MCF 10A (cell line): ENCODE measurements at places on chromosomes 5 and 9. TPM values are rescaled to one million over a fixed set of nuclear protein-coding genes. Genes with fewer than 3 reads are reported as not detected.

DNA sequence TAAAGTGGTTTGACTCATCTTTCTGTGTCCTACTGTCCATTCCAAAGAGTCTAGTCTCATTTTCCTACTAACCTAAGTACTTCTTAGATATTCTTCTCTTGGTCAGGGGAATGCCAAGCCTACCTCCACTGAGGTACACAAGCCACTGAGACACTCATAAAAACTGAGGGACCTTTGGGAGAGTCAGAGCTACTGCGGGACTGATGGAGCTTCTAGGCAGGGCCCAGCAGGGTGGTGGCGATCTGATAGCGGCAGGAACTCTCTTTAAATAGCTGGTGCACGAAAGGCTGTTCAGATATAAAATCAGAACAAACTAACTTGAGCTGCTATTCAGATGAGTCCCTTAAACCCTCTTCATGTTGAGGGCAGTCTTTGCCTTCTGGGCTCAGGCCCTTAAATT lies 14.7 kb downstream of the NUP214 start:
- no peak for DNase-seq

DNA sequence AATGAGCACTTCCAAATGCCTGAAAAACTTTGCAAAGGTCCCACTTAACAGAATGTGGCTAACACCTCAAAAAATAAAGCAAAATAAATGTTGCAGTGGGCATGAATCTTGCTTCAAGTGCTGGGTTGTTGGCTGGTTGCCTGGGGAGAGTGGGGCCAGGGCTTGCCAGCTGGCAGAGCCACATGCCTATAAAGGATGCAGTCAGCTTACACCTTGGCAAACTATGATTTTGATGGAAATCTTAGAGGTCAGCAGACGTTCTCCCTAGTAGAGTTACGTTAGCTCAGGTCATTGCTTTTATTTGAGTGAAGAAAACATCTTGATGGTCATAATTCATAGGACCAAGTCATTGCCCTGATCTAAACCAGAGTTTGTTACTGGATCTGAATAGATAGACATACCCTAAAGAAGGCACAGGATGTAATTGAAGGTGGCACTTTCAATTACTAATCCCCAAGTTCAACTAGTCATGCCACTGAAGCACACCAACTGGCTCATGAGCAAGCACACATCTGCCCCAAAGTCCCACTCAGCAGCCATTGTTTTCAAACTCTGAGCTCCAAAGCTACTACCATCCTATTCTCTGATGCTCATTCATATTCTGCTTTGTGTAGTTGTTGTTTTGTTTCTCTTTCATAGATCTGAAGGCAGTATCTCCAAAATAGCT lies 51.2 kb upstream of the ZSWIM6 start:
- peak; percentile 85 for DNase-seq

GRCh38 chr5:138212828-138213160 lies 329 bp downstream of the CDC23 start:
- DNase-seq = no peak

- DNase-seq = no peak
Observed at GRCh38 chr5:15026944-15027343, 155.4 kb upstream of the ANKH start.

DNA sequence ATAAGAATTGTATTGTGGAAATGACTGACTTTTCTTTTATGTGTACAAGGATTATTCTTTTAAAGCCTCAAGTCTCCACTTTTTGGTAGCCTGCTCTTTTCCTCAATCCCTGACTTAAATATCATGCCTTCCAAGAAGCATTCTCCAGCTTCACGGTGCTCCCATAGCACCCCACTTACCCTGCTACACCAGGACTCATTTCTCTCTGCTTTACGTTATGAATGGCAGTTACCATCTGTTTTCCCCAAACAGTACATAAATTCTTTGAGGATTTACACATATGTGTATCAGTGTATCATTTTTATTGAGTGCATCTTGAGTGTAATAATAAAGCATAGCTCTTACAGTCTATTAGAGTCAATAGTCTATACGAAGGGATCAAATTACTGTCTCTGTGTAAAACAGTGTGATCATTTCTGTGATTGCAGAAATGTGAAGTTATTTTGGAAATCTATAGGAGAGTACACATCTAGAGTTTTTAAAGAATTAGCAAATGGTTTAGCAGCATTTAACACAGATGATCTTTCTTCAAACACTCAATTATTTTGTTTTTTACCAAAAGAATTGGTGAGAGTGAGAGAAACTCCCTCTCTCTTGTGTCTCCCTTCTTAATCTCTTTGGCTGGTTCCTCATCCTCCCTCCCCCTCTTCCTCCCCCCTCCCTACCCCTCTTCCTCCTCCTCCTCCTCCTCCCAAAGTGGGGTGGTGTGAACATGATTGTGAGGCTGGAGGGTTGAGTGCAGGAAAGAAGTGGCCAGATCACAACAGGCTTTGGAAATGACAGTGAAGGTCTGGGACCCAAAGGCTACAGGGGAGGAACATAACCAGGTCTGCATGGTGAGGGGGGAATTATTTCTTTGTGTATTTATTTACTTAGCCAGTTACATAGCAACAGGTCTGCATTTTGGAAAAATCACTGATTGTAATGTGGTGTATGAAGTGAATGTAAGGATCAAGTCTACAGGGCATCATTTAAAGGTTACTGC lies 27.6 kb upstream of the ECM2 start:
- no peak for DNase-seq

DNA sequence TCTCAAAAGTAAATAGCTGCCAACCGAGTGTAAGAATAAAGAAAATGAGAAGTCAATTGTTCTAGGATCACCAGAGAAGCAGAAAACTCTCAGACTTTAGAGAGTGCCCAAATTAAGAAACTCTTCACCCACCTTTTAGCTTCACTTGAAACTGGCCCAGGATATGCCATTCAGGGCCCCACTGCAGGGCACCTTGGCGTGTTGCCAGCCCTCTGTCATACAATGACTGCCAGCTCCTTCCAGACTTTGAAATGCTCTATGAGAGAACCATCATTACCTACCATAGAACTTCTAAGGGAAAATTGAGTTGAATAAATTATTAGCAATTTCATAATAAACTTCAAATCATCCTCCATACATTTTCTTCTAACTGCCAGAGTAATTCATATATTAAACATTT lies 240.5 kb downstream of the CETN3 start:
- no peak for DNase-seq

DNA sequence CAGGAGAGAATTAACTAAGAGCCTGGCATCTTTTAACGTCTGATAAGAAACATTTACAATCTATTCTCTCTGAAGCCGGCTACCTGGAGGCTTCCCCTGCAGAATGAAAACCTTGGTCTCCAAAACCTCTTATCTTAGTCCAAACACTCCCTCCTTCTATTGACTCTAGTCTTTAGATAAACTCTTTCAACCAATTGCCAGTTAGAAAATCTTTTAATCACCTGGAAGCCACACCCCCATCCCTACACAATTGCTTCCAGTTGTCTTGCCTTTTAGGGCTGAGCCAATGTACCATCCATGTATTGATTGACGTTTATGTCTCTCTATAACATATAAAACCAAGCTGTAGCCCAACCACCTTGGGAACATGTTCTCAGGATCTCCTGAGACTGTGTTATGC lies 1343.1 kb upstream of the C9orf72 start:
- no peak for DNase-seq

DNA sequence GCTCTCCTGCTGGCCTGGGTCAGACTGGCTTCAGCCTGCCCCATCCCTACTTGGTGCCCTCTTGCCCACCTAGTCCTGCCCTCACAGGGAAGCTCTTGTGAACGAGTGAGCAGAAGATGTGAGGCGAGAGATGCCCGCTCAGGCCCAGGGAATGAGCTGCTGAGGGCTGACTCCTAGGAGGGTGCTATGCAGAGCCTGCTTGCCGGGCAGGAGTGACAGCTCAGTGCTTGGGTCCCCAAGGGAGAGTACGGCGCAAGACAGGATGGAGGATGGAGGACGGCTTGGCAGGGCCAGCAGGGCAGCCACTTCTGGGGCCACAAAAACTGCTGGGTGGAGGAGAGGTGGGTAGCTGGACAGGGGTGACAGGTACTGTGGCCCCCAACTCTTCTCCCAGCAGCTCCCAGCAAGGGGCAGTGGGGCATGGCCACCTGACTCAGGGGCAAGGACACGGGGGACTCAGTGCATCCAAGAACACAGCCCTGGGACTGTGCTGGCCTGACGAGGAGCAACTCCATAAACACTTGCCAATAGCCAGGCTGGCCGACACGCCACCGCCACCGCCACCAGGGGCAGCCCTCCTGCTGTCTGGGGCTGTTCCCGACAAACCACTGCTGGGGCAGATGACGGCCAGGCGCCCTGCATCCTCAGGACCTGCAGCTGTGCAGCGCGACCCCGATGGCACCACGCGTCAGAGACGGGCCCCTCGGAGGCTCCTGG lies 55.6 kb upstream of the UBAC1 start:
- DNase-seq = no peak

- no peak for DNase-seq
Observed at GRCh38 chr9:124773473-124774128, 2.5 kb upstream of the NR6A1 start.

GRCh38 chr5:59786334-59786805 lies 107.2 kb downstream of the PDE4D start:
- DNase-seq = peak; percentile 95

- DNase-seq = no peak
Observed at GRCh38 chr9:87029905-87030304, 82.6 kb upstream of the GAS1 start.

DNA sequence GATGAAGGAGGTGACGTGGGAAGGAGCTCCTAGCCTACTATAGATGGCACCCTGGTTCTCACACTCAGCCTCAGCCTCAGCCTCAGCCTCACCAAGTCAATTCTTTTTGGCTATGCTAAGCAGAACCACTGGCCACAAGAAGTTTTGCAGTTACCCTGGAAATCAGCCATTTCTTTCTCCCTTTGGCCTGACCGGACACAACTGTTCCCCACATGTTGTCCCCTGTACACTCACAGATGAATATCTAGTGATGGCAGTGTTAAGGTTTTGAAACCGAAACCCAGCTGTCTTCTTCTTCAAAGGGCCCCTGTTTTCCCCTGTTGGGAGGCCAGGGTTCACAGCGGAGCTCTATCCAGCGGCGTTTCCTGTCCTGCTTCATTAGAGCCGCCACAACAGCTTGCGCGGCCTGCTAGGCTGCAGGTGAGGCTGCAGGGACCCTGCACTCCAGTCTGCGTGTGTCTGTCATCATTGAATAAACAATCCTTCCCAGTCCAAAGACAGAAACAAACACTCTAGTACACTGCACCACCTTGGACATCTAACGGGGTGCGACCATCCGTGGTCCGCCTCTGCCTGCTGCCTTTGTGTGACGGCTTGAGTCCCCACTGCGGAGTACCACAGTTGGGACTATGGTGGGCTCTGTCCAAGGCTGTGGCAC lies 250.5 kb downstream of the DENND1A start:
- DNase-seq = no peak

DNA sequence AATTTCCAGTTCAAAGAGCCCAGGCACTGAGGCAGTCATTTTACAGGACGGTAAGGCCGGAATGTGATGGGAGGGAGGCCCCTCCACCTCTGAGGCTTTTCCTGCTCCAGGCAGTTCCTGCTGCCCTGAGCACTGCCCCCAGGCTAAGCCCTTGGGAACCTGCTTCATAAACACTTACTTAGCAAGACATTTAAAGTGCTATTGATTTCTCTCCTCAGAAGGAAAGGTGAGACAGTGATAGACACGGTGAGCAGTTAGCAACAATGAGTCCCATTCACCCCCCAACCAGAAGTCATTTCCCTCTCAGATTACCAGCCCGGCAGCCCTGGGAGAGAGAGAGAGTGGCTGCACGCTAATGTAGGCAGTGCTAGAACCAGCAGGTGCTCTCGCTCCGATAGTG lies 462.5 kb downstream of the SPOCK1 start:
- DNase-seq = no peak

- DNase-seq = no peak
Observed at GRCh38 chr5:160221082-160221481, 8.2 kb upstream of the FABP6 start.

- no peak for DNase-seq
Observed at GRCh38 chr9:98971915-98972223, 28.2 kb downstream of the COL15A1 start.

GRCh38 chr5:11681796-11682195 lies 222.4 kb downstream of the CTNND2 start:
- no peak for DNase-seq

Gene CCDC192
- total RNA-seq = not detected in 2 replicates

Gene KCNV2
- total RNA-seq = not detected in 2 replicates

Gene IPO11
- 30.2 and 36.6 TPM in 2 replicates for total RNA-seq

Gene TRIM36
- total RNA-seq = 4.9 and 7.1 TPM in 2 replicates

Gene PCDHB4
- total RNA-seq = 0.44 and 1.3 TPM in 2 replicates

Gene MVB12B
- 4.1 and 5.5 TPM in 2 replicates for total RNA-seq

Gene NMUR2
- not detected in 2 replicates for total RNA-seq

Gene PCDHB3
- total RNA-seq = 0.42 and 0.49 TPM in 2 replicates

Gene ADAMTSL2
- total RNA-seq = not detected in 2 replicates
